ENCODE measurements at places on chromosomes 6 and 20.

DNA sequence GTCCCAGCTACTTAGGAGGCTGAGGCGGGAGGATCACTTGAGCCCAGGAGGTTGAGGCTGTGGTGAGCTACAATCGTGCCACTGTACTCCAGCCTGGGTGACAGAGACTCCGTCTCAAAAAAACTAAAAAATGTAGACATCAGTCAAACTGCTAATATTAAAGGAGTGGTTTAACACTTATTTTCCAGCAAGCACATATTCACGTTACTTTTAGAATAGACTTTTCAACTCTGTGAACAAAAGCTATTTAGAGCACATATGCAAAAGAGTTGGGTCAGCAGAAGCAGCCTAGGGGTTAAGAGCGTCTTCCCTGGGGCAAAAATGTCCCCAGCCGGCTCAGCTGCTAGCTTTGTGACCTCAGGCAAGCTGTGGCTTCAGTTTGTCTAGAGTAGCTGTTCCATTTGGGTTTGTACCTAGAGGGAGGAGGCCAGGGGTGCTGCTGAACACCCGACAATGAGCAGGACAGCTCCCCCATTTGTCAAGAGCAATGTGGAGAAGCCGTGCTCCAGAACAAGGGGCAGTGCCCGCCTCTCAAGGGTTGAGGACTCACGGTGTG is 62.5 kb upstream of the PTGIS start:
- no peak for DNase-seq

- DNase-seq = peak; percentile 79
Observed at GRCh38 chr6:36442671-36443470, at the start of the genes KCTD20 and PXT1. Gene KCTD20, plus strand, starts transcription at chr6:36443000. Its CDS starts 27,098 bp downstream, at chr6:36470098. Gene PXT1, minus strand, starts transcription at chr6:36442854. Its CDS starts 16,772 bp downstream, at chr6:36426082.

DNA sequence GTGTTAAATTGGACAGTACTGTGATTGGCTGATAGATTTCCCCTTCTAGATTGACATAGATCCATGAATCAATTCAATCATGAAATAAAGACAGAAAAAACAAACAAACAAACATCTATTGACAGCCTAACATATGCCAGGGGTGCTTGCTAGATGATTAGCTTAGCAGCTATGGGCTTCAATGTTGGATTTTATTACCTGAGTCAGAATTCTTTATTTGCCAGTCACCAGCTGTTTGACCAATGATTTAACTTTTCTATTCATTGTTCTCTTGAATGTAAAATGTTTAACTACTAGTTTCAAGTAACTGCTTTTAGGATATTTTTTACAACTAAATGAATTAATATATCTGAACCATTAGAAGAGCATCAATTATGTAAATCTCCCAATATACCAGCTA is 901.3 kb upstream of the CITED2 start:
- no peak for DNase-seq

- no peak for DNase-seq
Observed at GRCh38 chr20:49385465-49385864, 97.0 kb downstream of the KCNB1 start.

GRCh38 chr6:24408719-24409410 is 6.1 kb downstream of the MRS2 start:
- no peak for DNase-seq

GRCh38 chr20:32650401-32650944 is 23.3 kb downstream of the C20orf203 start:
- DNase-seq = no peak

- no peak for DNase-seq
Observed at GRCh38 chr6:168171673-168172353, 92.8 kb upstream of the FRMD1 start.

DNA sequence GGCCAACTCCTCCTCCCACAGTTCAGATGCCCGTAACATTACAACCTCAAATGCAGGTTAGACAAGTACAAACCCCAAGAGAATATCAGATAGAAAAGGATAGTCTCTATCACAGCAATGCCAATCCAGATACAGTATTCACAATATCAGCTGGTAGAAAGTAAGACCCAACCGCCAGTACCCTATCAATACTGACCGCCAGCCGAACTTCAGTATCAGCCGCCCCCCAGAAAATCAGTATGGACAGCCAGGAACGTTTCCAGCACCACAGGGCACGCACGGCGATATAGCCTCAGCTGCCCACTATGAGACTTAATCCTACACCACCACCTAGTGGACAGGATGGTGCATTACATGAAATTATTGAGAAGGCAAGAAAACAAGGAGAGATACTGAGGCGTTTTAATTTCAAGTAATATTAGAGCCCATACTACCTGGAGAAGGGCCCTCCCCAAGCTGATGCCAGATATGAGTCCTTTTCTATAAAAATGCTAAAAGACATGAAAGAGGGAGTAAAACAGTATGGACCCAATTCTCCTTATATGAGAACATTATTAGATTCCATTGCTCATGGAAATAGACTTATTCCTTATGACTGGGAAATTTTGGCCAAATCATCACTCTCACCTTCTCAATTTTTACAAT is 17.6 kb upstream of the EIF2S2 start:
- DNase-seq = peak; percentile 6

DNA sequence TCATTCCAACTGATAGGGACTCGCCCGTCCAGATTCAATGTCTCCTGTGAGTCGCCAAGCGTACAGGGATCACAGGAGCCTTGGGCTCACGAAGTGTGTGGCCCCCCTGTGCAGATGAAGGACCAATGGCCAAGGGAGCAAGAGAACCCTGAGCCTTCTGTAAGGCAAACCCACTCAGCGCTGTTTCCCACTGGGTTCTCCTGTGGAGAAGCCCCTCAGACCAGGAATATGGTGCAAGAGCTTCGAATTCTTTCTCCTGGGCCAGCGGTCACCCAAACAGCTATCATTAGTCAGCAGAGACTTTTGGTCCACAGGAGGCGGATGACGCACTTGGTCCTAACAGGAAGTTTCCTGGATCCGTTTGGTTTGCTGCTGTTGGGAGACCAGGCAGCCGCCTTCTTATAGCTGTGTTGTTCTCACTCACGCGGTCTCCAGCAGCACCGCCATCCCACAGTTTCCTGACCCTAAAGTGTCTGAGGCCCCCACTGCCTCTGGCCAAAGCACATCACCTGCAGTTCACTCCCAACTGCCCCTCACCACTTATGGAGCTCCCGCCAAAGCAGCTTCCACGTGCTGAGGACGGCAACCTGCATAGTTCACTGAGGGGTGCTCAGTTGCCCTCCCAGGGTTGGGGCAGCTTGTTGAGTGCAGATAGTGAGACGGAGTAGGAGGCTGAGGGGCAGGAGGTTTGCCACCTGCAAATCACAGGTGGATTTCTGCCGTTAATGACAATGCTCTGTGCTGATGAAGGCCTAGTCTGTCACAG is 268.6 kb downstream of the ERMARD start:
- DNase-seq = no peak

DNA sequence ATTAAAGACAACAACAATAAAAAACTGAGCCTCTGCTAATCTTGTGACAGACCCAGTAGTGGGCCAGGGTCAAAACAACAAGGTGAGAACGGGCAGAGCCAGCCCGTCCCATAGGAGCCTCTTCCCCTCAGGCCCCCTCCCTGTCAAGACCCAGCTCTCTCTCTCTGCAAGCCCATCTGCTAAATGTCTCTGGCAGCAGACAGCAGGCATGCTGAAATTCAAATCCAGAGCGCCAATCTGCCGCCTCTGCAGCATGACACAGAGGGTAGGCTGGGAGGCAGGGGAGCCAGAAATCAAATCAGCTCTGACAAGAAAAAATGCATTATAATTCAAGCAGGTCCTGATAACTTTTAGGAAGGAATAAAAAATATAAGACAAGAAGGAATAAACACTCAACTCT is 26.3 kb downstream of the METTL24 start:
- no peak for DNase-seq

DNA sequence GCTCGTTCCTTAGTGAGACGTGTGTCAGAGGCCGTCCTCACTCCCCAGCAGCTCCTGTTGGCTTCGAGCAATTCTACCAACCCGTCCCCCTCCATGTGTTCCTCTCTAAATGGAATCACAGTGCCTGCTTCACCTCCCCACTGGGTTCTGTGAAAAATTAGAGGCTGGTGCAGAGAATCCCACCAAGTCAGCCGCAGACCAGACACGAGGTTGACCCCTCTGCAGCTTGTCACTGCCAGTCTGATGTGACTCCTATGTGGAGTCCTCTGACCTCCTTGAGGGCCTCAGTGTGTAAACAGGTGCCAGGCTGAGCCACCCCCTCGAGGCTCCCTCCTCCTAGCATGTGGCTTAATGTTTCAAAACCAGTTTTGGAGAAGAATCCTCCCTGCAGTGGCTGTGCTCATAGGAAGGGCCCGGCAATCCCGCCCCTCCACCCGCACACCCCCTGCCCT is 12.6 kb upstream of the IRF4 start:
- DNase-seq = no peak

- DNase-seq = peak; percentile 100
Observed at GRCh38 chr6:41072836-41073202, at the start of gene NFYA. Gene NFYA, plus strand, starts transcription at chr6:41072974. Its CDS starts 6,116 bp downstream, at chr6:41079090.

- DNase-seq = no peak
Observed at GRCh38 chr6:73391675-73392074, 3.0 kb upstream of the DDX43 start.

DNA sequence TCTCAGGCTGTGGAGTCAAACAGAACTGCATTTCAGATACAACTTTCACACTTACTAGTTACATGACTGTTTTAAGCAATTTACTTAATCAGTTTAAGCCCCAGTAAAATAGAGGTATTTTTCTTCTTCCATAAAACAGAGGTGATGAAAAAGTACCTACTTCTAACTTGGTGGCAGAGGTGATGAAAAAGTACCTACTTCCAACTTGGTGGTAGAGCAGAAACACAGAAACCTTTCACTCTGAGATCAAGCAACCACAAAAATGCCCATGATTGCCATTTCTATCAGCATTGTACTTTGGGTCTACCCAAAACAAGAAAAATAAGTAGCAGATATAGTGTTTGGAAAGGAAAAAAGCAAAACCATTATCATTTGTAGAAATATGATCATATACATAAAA is 148.7 kb downstream of the OPRM1 start:
- DNase-seq = no peak

DNA sequence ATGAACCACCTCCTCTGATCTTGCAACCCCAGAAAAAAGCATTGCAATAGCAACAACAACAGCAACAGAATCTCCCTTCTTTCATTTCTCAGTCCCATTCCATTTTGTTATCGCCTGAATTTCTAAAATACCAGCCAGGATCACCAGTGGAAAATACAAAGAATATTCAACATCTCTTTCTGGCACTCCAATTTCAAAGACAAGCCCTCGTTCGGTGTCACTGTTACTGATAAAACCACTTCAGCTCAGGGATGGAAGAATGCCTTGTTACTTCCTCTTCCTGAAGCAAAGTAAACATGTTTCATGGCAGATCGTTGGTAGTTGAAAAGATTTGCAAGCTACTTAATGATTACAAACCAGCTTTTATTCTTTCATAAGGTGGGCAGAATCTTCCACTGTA is 94.0 kb upstream of the SPTLC3 start:
- no peak for DNase-seq

DNA sequence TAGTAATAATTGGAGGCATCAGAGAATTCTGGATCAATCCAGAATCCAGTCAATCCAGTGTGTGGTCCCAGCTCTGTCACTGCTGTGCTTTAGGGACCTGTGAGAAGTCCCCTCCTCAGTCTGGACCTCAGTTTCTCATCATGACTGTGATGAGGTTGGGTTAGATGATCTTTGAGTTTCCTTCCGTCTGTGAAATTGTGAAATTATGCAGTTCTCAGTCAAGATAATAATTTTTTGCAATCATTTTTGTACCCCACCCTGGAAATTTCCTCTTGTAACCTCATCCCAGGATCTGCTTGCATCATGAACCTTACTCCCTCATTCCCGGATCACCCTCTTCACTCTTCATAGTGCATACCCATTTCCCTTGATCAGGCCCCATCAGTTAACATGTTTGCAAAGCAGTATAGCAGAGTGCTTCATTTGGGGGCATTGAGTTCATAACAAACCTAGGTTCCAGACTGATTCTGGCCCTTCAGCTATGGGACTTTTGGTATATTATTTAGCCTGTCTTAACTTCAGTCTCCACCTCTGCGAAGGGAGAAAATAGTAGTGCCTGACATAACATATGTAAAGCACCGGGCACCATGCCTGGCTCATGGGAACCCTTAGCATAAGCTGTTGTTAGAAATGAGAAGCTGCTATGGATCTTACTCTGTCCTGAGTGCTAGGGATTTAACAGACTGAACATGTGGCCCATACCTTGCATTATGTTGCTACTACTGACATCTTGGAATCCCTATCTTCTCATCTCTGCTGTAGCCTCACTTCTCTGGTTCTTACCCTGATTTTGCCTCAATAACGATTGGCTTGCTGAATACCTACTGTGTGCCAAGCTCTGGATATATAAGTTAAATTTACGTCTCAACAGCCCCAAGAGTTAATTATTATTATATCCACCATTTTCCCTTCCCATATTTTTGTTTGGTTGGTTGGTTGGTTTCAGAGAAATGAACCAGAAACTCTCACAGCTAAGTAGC is 1.3 kb downstream of the ZNF76 start:
- no peak for DNase-seq

GRCh38 chr6:87514831-87515230 is 42.1 kb downstream of the SLC35A1 start:
- no peak for DNase-seq

GRCh38 chr6:34338377-34338776 is 54.1 kb downstream of the NUDT3 start:
- DNase-seq = no peak
